Astrocyte (in vitro differentiated cells and primary cell): ENCODE measurements at places on chromosomes 1 and 21.

- no peak for DNase-seq
Measured at GRCh38 chr1:61711969-61712368, 13.0 kb downstream of the TM2D1 start.

- DNase-seq = no peak
Measured at GRCh38 chr1:155060736-155061135, 2.8 kb upstream of the EFNA4 start.

DNA sequence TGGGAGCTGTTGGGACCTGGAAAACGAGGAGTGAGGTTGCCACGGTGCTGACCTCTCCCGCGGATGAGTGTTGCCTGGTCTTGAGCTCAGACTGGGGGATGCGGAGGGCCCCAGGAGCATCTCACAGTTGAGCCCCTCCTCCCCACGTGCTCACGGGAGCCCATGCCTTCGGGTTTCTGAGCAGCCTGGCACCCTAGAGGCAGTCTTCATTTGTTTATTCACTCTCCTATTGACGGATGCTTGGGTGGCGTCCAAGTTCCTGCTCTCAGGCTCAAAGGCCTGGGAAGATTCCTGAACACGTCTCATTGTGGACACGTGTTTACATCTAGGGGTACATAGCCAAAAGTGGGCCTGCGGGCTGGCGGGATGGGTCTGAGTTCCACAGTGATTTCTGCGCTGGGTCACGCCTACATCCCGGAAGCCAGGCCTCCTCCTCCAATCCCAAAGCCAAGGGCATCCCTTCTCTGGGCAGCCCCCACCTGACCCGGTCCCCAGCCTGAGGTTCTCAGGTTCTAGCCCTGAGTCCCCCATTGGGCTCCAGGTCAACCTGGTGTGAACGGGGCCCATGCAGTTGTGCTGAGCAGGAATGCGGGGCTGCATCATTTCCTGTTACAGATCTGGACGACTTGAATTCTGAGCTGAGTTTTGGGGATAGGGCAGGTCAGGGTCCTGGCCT, 14.7 kb downstream of the WNT3A start:
- DNase-seq = no peak

GRCh38 chr21:37153935-37154350, 80.9 kb downstream of the TTC3 start:
- DNase-seq = peak; percentile 50

GRCh38 chr21:23887725-23888306, 1719.5 kb downstream of the MRPL39 start:
- DNase-seq = no peak

GRCh38 chr1:24992761-24993211, 62.7 kb upstream of the RUNX3 start:
- no peak for DNase-seq

DNA sequence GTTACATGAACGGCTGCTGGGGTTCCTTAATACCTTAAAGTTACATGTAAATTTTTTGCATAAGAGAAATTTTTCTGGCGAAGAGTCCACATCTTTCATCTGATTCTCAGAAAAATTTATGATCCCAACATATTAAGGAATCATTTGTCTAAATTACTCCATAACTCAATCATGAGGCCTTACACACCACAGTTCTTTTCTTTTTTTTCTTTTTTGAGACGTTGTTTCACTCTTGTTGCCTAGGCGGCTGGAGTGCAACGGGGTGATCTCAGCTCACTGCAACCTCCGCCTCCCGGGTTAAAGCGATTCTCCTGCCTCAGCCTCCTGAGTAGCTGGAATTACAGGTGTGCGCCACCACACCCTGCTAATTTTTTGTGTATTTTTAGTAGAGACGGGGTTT, 2.1 kb upstream of the S100A11 start:
- DNase-seq = no peak

DNA sequence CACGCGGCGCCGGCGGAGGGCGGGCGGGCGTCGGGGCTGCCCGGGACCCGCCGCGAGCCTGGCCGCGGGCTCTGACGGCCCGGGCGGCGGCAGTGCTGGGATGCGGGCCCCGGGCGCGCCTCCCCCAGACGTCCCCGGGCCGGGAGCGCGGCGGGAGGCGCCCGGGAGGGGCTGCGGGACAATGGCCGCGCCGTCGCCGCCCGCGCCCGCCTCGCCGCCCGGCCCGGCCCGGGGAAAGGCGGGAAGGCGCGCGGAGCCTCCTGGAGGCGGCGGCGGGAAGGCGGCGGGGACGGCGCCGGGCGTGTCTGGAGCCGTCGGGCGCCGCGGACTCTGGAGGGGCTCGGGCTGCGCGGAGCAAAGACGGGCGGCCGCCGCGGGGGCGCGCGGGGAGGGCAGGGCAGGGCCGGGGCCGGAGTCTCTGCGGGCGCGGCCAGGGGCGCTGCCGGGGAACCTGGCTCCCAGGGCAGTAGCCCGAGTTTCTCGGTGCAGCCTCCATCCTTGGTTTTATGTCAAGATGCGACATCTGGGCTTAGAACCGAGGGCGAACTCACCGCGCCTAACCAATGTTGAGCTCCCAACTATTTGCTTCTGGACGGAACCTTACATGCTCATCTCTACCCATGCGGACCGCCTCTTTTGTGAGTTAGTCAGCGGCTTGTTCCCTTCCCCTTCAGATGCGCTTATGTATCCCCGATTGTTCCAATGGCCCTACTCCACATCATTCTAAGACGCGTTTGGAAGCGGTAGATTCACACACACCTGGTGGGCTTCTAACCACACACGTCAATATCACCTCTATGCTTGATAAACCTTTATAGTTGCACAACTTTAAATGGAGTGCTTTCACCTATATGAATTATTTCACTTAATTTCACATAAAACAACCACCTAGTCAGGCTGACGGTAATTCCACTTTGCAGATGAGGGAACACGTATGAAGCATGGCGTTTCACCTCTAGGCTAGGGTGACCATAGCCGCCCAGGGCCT, 651 bp downstream of the ZBTB8A start:
- peak; percentile 61 for DNase-seq

DNA sequence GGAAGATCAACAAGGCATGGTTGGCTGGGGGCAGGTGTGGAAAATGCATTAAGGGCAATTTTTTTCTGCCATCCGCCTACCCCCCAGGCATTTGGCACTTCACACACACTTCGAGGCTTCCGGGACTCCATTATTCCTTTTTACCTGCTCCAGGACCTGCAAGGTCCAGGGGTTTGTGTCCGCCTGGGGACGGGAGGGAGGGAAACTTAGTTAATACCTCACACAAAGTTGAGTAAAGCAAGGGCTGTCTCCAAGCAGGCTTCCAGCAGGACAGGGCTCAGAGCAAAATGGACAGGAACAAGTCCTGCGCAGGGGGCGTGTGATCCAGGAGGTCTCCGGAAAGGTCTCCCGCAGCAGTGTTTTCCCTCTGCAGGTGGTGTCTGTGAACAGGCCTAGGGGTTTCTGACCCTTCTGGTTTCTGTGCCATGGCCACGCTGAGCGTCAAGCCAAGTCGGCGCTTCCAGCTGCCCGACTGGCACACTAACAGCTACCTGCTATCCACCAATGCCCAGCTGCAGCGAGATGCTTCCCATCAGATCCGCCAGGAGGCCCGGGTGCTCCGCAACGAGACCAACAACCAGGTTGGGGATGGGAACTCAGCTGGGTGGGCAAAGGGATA, 712 bp downstream of the TEKT2 start:
- no peak for DNase-seq

- DNase-seq = no peak
Measured at GRCh38 chr1:59125154-59125553, 171.7 kb upstream of the FGGY start.

GRCh38 chr1:202810193-202810614, 550 bp upstream of the PCAT6 start:
- DNase-seq = no peak

GRCh38 chr1:18949686-18950400, 6.6 kb downstream of the IFFO2 start:
- DNase-seq = peak; percentile 58

DNA sequence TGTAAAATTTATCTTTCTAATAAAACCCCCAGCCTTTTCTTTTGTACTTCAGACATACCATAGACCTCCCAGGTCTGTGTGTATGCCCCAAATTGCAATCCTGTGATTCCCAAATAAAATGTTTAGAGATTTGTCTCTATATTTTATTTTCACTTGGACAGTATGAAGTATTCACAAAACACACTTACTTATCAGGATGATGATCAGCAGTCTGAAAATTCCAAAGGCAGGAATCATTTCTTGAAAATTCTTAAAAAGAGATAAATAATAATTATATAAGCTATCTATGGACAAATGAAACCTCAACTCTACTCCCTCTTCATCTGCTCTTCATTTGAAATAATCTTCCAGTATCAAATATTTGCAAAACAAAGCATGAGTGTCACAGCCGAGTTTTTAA, 11.6 kb upstream of the GJA9 start:
- DNase-seq = no peak

DNA sequence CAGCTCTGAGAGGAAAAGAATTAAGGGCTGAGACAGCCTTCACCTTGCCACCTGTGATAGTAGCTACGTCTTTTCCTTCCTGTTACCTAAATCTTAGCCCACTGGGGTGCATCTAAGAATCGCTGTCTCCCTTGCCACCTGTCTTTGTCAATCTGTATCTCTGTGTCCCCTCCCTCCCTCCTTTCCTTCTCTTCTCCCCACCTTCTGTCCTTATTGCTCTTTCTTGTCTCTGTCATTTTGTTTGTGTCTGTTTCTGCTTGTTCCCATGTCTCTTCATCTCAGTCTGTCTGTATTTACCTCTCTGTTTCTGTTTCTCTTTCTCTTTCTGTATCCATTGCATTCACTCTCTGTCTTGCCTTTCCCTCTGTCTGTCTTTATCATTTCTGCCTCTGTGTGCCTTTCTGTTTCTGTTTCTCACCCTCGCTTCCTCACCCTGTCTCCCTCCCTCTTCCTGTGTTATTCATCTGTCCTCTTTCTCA, 30.2 kb downstream of the SLC22A15 start:
- no peak for DNase-seq

DNA sequence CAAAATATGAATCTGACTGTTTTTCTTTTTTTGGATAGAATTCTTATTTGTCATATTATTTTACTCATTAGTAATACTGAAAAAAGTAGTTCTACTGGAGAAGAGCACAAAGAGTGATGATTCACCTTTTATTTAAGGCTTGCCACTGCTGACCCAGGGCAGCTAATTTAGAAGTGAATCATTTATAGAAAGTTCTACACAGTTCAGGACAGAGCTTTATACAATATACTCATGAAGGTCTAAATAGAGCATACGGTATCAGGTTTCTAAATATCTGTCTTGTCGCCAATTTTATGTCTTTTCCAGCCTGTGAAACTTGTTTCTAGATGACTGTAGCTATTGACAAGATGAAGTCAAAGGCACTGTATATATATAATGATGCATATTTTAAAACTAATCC, 25.0 kb downstream of the GIPC2 start:
- DNase-seq = peak; percentile 91

DNA sequence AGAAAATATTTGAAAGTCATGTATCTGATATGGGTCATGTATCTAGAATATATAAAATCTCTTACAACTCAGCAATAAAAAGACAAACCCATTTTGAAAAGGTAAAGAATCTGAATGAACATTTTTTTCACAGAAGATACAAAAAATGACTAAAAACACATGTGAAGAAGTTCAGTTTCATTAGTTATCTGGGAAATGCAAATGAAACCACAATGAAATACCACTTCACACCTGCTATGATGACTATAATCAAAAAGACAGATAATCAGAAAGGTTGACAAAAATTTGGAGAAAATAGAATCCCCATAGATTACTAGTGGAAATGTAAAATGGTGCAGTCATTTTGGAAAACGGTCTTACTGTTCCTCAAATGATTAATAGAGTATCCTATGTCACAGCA, 631.0 kb downstream of the MRPL39 start:
- DNase-seq = no peak

- no peak for DNase-seq
Measured at GRCh38 chr1:23114424-23115079, 54.1 kb downstream of the LUZP1 start.
